ENCODE measurements at places on chromosomes 4 and X.

DNA sequence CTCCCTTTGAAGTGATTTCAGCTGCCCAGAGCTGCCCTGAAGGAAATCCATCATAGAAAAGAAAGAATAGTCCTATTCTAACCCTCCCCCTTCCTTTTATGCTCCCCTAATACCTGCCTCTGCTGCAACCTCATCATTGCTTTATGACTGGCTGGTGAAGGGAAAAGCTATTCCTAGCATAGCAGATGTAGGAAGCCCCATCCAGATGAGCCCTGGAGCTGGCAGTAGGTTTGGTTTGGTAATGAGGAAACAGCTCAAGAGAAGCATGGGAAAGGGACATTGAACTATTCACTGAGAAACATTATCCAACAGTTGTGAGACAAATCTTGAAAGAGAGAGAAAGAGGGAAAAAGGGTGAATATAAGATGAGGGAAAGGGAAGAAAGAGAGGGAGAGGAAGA lies 29.2 kb downstream of the ARSJ start:
- DNase-seq = no peak

DNA sequence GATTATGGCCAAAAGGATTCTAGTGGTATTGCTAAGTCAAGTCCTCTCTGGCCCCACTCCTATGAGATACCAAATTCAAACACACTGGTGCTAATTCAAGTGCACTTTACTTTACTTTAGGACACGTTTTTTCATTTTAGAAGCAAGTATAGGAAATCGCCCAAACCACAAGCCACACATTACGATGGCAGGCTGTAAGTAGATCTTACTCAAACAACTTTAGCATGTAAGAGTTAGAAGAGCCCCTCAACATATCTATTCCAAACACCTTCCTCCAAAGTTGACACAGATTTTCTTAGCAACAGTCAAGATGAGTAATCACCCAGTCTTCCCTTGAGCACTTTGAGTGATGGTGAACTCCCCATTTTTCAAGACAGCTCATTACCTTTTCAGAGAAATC lies 43.6 kb downstream of the DRD5 start:
- DNase-seq = no peak

DNA sequence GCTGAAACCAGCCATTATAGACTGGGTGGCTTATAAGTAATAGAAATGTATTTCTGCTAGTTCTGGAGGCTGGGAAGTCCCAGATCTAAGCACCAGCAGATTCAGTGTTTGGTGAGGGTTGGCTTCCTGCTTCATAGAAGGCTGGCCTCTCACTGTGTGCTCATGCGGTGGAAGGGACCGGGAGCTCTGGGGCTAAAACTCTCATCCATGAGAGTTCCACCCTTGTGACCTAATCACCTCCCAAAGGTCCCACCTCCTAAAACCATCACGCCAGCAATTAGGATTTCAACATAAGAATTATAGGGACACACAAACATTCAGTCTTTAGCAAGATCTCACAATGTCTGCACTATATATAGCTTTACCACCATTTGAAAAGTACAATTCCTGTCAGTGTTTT lies 215.2 kb downstream of the CBR4 start:
- no peak for DNase-seq

- no peak for DNase-seq
Observed at GRCh38 chrX:19723427-19723826, 164.0 kb downstream of the SH3KBP1 start.

GRCh38 chrX:152412105-152412504 lies 39.0 kb downstream of the GABRA3 start:
- no peak for DNase-seq

DNA sequence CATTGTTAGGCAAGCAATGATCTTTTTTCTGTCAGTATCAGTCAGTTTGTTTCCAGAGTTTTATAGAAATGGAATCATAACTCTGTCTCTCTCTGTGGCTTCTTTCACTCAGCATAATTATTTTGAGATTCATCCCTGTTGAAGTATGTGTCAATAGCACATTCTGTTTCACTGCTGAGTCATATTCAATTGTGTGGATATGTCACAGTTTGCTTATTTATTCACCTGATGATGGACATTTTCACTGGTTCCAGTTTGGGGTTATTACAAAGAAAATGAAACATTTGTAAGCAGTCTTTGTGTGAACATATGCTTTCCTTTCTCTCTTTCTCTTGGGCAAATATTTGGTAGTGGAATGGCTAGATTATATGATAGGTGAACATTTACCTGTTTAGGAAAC lies 10.2 kb upstream of the ZNF718 start:
- no peak for DNase-seq

GRCh38 chr4:183989461-183989860 lies 84.4 kb downstream of the STOX2 start:
- no peak for DNase-seq

DNA sequence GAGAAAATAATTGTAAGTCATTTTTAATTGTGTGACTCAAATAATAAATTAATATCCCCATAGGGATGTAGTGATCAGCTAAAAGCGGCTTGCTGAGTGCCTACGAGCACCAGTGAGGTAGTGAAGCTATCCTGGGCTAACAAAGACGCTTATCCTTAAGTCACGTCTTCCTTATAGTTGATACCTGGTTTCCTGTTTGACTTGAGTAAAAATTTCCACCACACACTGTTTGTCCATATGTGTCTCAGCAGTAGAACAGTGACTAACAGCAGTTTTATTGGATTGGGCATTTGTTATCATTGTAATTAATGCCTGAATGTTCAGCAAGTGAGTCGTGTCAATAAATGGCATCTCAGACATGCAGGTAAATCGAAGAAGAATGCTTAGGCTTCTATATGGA lies 241.1 kb downstream of the GRXCR1 start:
- DNase-seq = no peak

DNA sequence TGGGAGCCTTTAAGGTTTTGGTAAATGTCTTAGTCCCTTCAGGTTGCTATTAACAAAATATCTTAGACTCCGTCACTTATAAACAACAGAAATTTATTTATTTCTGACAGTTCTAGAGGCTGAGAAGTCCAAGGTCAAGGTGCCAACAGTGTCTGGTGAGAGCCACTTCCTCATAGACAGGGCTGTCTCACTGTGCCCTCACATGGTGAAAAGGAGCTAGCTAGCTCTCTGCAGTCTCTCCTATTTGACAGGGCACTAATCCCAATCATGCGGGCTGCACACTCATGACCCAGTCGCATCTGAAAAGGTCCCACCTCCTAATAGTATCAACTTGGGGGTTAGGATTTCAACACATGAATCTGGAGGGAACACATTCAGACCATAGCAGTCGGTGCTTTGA lies 63.4 kb upstream of the KLF3 start:
- DNase-seq = no peak
